ENCODE measurements at places on chromosomes 6 and 20.

- no peak for DNase-seq
Measured at GRCh38 chr20:433300-433975, 25.3 kb downstream of the RBCK1 start.

- no peak for DNase-seq
Measured at GRCh38 chr6:84258268-84258667, 30.8 kb upstream of the CEP162 start.

- no peak for DNase-seq
Measured at GRCh38 chr6:113344969-113345368, 512.2 kb upstream of the MARCKS start.

DNA sequence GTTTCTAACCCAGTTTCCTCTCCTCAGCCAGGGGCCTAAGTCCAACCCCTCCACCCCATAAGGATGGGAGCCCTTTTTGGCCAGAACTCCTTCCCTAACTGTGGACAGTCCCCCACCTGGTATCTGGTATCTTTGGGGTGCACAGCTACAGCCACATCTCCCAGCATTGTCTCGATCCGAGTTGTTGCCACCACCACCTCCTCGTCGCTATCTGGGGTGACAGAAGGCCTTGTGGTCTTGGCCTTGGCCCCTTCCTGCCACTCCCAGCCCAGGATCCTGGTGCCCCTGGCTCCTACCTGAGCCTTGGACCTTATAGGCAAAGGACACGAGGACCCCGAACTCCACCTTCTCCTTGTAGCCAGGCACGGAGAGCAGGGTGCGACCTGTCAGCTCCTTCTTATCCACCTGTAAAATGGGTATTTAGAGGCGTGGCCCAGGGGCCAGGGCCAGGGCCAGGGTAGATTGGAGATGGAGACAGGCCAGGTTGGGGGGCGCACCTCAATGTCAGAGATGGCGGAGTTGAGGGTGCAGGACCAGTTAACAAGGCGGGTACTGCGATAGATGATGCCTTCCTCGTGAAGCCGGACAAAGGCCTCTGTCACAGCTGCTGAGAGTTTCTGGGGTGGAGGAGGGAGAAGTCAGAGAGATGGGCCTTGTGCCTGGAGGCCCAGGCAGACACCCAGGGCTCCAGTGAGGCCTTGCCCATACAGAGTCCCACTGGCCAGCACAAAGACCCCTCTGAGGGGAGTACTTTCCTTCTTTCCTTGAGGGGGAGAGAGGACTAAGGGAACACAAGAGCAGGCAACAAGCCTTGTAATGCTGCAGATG, 7.2 kb upstream of the VWA7 start:
- no peak for DNase-seq

- DNase-seq: no peak
Measured at GRCh38 chr6:151063352-151063751, 176.4 kb upstream of the AKAP12 start.

DNA sequence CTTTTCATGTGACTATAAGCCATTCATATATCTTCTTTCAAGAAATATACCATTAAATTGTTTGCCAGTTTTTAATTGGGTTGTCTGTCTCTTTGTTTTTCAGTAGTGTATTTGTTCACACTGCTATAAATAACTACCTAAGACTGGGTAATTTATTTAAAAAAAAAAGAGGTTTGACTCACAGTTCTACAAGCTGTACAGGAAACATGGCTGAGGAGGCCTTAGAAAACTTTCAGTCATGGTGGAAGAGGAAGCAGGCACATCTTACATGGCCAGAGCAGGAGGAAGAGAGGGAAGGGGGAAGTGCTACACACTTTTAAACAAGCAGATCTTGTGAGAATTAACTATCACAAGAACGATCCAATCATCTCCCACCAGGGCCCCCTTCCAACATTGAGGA, 255.3 kb downstream of the EPM2A start:
- no peak for DNase-seq

DNA sequence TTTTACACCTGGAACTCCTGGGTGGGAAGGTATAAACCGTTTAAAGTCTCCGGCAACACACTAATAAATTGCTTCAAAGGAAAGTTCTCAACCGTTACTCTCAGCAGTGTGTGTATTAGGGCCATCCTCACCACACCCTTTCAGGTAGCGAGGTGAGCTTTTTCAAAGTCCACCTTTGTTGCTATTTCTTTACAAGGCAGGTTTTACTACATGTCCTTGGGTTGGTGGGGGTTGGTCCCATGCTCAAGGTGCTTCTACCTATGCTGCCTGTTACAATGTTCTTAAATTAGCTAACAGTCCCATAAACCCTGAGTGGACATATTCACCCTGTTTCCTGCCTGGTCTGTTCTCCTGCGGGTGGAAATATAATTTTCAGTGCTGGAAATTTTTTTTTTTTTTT, 13.2 kb upstream of the OSER1 start:
- no peak for DNase-seq

- no peak for DNase-seq
Measured at GRCh38 chr6:26629359-26629758, 30.2 kb downstream of the ZNF322 start.

DNA sequence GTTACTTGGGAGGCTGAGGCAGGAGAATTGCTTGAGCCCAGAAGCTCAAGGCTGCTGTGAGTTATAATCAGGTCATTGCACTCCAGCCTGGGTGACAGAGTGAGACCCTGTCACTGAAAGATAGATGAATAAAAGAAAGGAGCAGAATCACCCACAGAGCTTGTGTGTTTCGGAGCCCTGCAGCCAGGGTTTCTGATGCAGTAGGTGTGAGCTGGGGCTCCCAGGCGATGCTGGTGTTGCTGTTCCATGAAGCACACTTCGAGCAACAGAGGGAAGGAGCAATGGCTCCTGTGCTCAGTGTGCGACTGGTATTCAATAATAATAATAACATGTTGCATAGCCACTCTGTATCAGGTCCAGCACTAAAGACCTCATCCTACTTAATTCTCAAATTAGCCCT, 197.5 kb upstream of the CST7 start:
- no peak for DNase-seq

- no peak for DNase-seq
Measured at GRCh38 chr20:33862709-33863403, 51.7 kb downstream of the CHMP4B start.

DNA sequence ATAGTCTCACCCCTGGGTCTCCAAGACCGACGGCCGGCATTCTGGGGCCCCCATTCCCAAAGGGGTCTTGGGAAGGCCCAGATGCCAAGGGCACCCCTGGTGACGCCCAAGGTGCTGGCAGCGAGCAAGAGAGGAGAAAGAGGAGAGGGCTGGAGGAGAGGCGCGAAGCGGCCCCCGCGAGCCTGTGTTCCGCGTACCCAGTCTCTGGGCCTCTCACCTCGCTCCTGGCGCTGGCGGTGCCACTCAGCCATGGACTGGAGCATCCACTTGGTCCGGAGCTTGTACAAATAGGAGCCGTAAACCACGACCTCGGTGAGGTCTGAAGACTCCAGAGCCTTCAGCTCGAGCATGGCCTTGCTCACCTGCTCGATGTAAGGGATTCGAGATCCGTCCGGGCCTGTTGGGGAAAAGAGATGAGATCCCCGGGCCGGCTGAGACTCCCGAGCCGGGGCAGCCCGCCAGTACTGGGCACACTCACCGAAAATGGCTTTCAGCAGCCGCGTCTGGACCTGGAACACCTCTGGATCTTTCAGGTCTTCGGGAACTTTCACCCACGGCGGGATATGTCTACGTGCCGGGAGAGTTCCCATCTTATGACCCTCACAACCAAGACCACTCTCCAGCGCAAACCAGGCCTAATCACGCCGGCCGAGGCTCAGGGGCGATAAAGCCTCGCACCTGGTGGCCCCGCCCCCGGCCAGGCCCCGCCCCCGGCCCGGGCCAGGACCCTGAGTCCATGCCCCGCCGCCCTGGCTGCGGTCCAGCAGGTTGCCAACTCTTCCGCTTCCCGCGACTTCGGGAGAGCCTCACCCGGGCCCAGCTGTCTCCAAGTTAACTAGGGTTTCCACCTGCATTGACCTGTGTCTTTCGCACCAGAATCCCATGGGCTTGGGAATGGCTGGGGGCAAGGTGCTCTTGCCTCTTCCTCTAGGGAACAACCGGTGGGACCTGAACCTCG, at the start of gene DPPA5:
Gene DPPA5 (minus strand): TSS at position 641 of the 958 bp plus-strand sequence. CDS start 51 bp downstream, at position 590.
- no peak for DNase-seq

DNA sequence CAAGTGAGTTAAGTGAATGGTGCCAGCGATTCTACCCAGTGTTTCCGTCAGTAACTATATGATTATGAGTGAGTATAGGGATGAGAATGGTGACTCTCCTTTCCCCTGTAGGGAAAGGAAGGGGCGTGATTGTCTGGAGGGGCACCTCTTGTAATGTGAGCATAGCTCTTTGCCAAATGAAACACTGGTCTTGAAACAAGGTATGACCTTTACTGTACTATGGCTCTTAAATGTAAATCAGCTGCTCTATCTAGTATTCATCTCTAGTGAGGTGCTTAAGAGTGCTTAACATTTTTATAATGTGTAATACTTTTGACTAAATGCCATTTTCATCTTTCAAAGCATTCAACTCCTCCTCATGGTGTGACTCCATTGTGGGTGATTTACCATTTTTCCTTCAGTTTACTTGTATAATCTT, 11.0 kb downstream of the PANK2 start:
- no peak for DNase-seq

DNA sequence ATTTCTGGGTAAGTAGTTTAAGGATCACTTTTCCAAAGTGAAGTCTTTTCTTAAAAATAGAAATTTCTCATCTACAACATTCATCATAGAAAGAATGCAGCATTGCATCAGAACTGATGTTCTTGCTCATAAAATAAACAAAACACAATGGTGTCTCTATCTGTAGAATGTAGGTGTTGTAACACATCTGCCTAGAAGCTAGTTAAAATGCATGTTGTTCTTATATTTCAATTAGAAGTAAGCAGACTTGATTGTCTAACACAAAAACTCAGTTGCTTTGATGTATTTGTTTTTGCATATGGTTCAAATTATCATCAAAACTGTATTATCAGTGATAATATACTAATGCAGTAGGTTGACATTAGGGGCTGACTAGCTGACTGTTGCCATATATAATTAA, 654.7 kb upstream of the FLRT3 start:
- no peak for DNase-seq

GRCh38 chr6:125201961-125202729, 48.6 kb downstream of the TPD52L1 start:
- DNase-seq: no peak

Data from esophagus squamous epithelium (tissue), 5 donors.